Stimulated activated CD4-positive, alpha-beta T cell treated with anti-CD3 and anti-CD28 coated beads, Interleukin-1b, Interleukin-23, amount 100 ng/mL, for 1 hour (primary cell): ENCODE measurements at places on chromosomes 4 and X.

DNA sequence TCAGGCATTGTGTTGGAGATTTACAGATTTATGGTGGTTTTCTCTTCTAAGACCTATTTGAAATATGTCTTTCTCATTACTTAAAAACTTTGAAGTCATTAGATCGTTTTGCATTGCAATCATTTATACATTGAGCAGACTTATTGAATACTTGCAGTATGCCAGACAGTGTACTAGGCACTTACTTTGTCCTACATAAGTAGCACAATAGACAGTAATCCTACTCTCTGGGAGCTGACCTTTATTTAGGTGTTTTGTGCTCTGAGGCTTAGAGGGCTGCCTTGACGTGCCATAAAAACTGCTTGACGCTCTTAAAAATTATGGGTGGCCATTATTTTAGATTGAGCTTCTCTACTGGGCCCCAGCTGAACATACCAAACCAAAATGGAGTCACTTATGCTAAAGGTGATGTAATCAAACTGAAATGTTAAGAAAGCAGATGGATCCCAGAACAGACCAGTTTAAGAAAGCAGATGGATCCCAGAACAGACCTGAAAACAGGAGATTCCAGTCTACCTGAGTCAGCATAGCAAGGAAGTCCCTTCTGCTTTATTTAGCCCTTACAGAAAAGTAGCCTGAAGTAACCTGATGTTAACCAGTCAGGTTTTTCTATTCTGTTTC, 42.4 kb downstream of the PTTG2 start:
- no peak for DNase-seq

GRCh38 chr4:174828845-174829701, at the start of gene GLRA3:
Gene GLRA3 (minus strand): TSS chr4:174829247. CDS start chr4:174828811, 436 bp downstream.
- DNase-seq, result no peak

- no peak for DNase-seq
Measured at GRCh38 chr4:33493231-33493630, 2751.1 kb downstream of the ARAP2 start.

- DNase-seq, result no peak
Measured at GRCh38 chr4:72631296-72631695, 62.3 kb upstream of the ADAMTS3 start.

DNA sequence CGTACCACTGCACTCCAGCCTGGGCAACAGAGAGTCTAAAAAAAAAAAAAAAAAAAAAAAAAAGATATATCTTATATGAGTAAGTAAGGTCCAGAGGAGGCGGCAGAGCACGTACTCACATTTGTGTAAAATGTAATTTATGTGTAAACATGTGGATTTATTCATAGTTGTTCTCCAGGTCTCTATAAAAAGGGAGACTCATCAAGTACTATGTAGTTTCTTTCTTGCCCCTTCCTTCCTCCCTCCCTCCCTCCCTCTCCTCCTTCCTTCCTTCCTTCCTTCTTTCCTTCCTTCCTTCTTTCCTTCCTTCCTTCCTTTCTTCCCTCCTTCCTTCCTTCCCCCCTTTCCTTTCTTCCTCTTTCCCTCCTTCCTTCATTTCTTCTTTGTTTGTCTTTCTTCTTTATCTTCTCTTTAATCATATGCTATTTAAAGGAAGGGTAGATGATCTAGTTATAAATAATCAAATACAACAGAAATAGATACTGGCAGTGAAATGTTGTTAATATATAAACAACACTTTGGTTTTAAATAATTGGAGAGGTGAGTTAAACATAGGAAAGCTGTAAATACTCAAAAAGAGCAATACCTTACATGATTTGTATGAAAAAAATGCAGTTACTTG, 344.8 kb downstream of the ANK2 start:
- DNase-seq, result no peak

DNA sequence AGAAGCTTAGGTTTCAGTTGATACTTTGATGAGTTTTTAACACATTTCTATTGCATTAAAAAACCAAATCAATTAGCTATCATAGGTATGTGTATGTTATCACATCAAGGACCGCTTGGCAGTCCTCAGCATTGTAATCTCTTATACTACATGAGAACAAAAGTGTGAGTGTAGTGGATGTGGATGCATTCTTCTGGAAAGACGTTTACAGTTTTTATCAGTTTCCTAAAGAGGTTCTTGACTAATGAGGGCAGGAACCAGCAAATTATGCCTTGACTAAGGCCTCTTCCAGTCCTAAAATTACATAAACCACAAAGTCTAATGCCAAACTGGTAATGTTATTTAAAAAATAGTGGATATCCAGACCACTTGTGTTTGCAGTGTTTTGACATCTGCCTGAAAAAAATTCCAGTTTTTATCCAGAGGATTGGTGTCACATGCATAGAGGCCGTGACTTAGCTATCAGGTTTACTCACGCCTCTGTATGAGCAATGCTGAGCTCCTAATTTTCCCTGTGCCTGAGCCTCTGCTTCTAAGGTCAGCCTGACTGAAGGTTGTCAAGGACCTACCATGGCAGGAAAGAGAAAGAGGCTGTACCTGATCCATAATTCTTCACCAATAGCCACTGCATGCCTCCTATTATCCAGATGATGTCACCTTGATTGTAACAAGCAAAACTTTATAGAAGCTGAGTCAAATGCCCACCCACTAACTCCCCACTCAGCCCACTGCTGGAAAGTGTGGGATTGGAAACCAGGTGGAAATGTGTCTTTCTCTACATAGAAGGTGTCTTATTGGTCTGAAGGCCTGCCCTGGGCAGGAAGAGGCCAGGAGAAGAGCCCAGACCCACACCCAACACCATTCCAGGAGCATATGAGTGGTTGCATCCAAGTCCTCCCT, 68.7 kb downstream of the ENPP6 start:
- no peak for DNase-seq

DNA sequence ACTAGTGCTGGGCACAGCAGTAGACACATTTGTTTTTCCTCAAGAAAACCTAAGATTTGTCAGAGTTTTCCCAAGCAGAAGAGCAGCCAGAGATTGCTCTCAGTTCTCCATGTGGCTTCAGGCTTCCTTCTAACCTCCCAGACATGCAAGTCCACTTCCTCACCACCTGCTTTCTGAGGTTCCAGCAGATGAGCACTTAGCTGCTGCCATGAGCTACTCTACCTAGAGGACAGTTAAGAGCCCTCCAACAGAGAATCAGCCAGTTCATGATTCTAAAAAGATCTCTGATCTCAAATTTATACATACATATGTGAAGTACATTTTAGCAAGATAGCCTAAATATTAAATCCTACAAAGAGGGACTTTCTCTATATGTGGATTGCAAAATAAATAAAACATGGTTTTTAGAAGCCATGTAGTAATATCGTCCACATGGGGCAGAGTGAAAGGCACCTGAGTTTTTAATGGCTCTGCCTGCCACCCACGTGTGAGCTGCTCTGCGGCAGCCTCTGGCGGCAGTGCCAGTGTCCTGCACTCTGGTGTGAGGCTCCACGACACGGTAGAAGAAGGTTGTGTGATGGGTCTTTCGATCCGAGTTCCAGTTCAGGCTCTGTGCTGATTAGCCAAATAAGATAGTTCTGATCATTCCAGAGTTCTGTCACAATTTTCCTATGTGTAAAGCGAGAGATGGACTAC, 10.3 kb downstream of the CYP4V2 start:
- no peak for DNase-seq

GRCh38 chr4:184250795-184251669, 33.4 kb upstream of the ENPP6 start:
- DNase-seq, result no peak

DNA sequence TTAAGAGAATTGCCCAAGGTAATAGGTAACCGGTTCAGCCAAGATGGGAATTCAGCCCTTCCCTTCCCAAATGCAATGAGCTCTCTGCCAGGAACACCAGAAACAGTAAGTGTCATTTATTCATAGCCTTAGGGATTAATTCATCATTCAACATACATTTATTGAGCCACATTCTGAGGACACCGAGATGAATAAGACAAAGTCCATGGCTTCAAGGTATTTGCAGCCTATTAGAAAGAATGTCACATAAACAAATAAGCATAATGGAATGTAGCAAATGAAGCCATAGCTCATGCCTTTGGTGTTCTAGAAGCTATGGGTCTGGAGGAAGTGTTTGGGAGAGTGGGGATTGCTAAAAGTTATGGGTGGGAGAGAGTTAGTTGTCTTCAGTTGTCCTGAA, 6.3 kb upstream of the TAB3 start:
- DNase-seq, result no peak

- no peak for DNase-seq
Measured at GRCh38 chrX:51420610-51421009, 75.8 kb downstream of the NUDT11 start.

- DNase-seq, result no peak
Measured at GRCh38 chr4:106615410-106615945, 246.9 kb upstream of the GIMD1 start.

GRCh38 chr4:1630266-1630665, 53.8 kb downstream of the FAM53A start:
- DNase-seq, result no peak

DNA sequence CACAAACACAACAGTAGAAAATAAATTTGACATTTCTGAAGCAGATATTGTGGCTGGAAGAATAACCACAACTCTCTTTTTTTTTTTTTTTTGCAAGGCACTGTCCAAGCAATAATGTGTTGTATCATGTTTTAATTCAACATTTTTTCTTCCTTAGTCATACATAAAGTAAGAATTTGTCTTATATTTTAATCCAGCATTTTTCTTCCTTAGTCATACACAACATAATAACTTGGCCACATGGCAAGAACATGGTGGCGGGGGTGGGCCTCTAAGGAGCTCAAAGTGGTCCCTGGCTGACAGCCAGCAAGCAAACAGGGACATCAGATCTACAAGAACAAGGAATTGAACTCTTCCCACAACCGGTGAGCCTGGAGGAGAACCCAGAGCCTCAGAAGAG, 20.2 kb downstream of the FBXW7 start:
- DNase-seq, result no peak

GRCh38 chr4:110886856-110887255, 264.0 kb upstream of the PITX2 start:
- no peak for DNase-seq
